ENCODE measurements at places on chromosomes 11 and 22.

DNA sequence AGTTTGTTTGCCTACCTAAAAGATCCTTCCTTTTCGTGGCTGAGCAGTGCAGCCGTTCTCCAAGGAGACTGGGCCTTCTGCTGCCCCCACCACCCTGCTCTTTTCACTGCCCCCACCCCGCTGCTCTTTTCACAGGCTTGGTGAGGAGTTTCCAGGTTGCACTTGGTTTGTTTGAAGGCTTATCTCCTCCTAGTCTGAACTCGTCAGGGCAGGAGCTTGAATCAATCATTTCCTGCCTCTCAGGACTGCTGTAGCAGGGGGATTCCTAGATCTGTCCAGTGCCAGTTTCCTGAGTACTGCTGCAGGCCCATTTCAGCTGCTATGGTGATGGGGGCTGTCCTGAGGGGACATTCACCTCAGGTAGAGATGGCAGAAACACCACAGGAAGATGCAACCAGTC, 10.0 kb downstream of the MED15 start:
- no peak for DNase-seq

DNA sequence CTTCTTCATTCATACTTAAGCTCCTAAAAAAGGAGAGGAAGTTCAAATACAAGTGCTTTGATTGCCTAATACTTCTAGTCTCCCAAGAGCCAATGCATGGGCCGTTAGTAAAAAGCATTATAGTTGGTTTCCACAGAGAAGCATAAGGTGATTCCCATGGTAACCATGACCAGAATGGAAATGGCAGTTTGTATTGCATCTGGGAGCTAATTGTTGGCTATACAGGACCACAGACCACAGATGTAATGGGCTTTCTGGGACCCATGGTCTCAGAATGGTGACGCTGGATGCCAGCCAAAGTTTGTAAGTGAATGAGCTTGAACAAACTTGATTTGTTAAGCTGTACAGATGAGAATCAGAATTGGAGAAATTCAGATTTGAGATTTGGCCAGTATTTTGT, 333.9 kb upstream of the C11orf87 start:
- DNase-seq, result no peak

DNA sequence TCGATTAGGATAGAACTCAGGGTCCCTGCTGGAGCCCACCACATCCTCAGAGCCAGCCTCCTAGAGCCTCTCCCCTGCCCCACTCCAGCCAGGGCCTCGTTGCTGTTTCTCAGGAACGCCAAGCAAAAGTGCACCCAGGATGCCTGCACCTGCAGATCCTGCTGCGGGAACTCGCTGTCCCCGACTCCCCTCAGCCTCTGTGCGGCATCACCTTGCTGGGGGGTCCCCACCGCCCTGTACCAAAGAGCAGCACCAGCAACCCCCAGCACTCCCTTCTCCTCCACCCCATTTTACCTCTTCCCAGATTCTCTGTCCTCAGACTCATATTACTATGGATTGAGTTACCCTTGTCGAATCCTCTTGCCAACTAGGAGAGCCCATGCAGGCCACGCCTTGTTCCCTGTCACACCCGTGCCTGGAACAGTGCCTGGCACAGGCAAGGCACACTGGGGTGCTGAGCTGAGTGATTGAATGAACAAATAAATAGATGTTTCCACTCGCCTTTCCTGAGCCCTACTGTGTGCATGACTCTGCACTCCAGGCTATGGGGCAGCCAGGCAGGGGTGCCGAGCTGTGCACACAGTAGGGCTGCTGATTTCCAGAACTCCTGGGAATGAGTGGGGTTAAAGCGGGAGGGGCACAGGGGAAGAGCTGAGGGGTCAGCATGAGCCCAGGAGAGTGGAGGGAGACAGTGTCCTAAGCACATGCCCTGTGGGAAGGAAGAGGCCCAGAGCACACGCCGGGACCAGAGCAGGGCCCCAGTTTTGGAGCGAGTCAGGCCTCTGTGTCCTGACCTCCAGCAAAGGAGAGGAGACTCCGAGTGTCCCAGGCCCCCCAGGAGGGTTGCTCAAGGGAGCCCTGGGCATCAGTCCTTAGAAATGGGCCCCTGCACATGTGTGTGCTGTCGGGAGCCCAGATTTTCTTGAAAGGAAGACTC, 44.3 kb downstream of the LINC01488 start:
- DNase-seq, result no peak

- no peak for DNase-seq
Observed at GRCh38 chr11:71333473-71333872, 81.1 kb upstream of the SHANK2 start.

GRCh38 chr22:47067911-47068625, 305.6 kb downstream of the TBC1D22A start:
- DNase-seq, result no peak

- no peak for DNase-seq
Observed at GRCh38 chr11:66327171-66328030, 8.8 kb downstream of the RIN1 start.

GRCh38 chr11:64911689-64912088, 5.3 kb downstream of the ATG2A start:
- no peak for DNase-seq

DNA sequence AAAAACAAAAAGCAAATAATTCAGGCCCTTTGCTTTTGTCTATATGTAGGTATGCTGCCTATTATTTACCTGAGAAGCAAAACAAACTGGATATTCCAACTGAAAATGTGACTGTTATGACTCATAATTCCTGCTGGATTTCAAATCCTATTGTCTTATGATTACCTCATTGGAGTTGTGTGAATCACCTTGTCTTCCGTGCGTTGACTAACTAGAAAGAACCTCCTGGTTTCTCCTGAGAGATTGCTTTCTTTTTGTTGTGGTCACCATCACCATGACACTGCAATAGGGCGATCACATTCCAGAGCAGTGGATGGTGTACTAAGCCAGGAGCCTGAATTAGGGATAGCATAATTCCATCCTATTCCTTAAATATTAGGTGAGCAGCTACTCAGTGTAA, 23.0 kb upstream of the EXPH5 start:
- DNase-seq, result no peak
